ENCODE measurements at places on chromosomes 11 and 22.

DNA sequence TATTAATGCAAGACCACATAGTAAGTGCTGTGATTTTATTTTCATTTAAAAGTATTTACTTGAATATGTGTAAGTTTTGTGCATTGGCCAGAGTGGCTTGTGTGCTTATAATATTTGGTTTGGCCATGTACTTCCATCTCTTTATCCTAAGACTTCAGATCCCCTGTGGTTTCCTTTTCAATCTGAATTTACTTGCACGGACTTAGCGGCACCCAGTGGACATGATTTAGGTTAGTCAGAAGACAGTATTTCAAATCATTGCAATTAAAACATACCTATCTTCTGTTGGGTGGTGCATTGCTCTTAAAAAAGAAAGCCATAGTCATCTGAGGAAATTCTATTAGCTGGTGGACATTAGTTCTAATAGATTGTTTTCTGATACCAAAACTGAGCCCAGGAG, 30.7 kb downstream of the PIWIL4 start:
- no peak for DNase-seq

DNA sequence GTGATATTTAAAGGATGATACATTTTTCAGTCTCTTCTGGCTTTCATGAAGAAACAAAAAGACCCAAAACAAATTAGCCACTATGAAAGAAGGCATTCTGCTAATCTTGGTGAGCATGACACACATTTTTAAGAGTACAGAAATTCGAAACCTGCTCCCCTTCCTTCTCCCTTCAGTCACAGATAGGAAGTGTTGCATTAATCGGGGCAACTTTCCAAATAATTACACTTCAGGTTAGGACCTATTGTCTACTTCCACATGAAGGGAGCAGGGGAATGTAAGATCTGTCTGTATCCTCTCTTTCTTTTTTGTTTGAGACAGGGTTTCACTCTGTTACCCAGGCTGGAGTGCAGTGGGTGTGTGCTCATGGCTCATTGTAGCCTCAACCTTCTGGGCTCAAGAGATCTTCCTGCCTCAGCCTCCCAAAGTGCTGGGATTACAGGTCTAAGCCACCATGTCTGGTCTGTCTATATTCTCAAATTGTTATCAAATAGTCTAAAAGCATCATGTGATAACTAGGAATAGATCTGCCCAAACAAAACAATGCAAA, 45.8 kb downstream of the NCAM1 start:
- no peak for DNase-seq

GRCh38 chr11:47553406-47553743, 443 bp upstream of the CELF1 start:
- DNase-seq, result no peak

- no peak for DNase-seq
Measured at GRCh38 chr11:72972496-72973128, 158.4 kb downstream of the ATG16L2 start.

GRCh38 chr11:68282141-68282860, 10.5 kb upstream of the C11orf24 start:
- DNase-seq, result no peak

GRCh38 chr11:78938971-78939370, 364.3 kb upstream of the NARS2 start:
- no peak for DNase-seq

DNA sequence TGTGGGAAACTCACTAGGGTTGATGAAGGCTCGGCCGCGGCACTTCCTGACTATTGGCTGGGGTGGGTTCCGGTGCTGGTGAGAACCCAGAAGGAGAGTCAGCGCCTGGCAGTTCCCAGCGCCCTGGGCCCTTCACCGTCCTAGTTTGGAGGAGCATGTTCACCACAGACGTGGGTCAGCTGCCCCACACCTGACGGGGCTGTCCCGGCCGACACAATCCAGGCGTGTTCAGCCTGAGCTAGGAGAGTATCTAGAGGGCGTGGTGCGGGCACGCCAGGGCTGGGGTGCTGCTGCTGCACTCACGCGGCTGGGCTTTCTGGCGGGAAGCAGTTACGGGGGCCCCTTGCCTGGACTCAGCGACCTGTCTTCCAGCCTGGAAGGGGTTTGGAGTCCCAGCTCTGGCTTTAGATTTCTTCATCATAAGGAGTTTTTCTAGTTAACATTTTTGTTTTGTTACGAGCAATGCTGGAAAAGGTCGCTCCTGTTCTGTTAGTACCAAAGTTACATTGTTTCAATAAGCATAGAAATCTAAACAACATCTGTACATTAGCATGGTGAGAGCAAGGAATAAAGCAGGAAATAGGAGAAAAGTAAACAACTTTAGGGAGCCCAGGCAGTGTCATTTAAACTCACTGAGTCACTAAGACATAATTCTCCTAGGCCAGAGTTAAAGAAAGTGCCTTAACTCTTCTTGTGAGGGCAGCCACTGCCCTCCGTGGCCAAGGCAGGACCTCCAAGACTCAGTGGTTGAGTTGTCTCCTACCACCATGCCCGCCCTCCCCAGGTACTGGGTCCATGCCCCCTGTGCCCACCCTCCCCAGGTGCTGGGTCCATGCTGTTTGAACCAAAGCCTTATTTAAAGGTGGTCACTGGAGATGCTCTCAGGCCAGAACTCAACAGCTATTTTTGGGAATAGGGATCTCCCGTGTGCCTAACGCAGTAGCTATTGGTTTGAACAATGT, 12.1 kb upstream of the ADORA2A start:
- no peak for DNase-seq

DNA sequence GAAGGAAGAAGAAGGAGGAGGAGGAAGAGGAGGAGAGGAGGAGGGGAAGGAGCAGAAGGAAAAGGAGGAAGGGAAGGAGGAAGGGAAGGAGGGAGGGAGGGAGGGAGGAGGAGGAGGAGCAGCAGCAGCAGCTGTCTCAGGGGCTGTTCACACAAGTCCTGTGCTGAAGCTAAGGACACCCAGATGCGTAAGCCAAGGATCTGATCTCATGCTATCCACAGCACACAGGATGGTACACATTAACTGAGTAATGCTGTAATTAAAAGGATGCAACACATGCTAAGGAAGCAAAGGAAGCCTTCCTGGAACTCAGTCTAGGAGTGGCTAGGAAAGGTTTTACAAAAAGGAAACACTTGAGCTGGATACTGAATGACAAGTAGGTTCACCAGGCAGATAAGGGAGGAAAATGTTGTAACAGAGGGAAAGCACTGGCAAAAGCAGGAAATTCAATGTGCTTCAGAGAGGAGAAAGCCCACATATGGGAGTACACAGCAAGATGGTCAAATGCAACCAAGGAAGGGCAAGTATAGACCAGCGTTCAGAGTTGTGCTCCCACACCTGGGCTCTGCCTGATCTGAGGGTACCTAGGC, 32.0 kb downstream of the TRIM66 start:
- DNase-seq, result no peak

DNA sequence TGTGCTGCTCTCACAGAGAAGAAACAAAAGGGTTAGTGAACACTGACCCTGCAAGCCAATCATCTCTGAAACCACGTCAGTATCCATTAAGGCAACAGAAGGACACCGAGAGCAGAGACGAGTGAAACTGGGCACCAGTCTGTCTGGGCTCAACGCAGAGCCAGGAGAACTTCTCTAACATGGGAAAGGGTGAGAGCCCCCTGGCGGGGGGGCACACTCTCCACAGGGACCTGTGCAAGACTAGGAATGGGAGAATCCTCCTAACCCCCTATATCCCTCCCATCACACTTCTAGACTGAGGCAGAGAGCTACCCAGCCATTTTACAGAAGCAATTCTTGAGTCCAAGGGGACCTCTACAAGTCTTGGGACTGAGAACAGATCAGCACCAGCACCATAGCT, 285.8 kb downstream of the SOX6 start:
- no peak for DNase-seq
